Adrenal gland (tissue), 19 donors: ENCODE measurements at places on chromosomes 2 and 18.

DNA sequence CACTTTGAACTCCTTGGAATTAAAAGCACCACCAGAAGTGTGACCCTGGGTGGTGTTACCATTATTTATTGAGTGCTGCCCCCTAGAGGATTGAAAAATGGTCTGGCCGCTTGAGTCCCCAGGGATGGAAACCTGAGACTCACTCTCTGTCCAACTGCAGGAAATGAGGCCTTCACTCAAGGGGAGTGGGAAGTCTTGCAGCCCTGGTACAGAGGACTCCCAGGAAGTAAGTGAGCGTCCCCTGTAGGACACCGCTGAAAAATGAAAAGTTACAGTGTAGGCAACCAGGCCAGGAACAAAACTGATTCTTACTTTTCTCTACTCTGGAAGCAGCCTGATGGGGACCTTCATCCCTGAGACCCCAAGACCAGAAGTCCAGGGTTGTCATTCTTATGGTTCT, 2.2 kb upstream of the NRP2 start:
- peak; percentile 66 for DNase-seq

DNA sequence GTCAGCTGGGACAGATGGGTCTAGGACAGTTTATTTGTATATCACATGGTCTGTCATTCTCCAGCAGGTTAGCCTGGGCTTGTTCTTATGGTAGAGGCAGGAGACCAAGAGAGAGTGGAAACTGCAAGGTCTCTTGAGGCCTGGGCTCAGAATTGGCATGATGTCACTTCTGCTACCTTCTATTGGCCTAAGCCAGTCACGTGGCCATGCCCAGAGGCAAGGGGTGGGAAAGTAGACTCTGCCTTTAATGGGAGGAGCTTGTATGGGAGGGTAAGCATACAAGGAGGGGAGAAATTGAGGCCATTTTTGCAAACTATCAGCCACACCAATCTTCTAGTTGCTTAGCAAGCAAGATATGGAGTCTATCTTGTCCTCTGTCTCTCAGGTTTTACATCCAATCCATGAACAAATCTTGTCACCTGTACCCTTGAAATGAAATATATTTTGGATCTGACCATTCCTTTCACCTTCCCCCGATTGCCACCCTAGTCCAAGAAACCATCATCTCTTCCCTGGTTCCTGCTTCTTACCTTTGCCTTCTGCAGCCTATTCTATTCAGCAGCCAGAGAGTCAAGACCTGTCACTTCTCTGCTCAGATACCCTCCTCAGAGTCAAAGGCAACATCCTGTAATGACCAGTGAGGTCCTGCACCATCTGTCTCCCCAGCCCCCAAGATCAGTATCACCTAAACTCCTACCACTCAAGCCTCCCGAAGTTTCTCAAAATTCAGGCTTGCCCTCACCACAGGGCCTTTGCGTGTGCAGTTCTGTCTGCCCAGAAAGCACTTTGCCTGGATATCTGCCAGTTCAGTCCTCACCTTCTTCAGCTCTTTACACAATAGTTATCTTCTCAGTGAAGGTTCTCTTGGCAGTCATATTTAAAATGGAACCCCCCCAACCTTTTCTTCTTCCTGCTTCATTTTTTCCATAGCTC, 240.0 kb downstream of the LOXHD1 start:
- no peak for DNase-seq

GRCh38 chr2:120984046-120984445, 248.4 kb downstream of the GLI2 start:
- DNase-seq: no peak

DNA sequence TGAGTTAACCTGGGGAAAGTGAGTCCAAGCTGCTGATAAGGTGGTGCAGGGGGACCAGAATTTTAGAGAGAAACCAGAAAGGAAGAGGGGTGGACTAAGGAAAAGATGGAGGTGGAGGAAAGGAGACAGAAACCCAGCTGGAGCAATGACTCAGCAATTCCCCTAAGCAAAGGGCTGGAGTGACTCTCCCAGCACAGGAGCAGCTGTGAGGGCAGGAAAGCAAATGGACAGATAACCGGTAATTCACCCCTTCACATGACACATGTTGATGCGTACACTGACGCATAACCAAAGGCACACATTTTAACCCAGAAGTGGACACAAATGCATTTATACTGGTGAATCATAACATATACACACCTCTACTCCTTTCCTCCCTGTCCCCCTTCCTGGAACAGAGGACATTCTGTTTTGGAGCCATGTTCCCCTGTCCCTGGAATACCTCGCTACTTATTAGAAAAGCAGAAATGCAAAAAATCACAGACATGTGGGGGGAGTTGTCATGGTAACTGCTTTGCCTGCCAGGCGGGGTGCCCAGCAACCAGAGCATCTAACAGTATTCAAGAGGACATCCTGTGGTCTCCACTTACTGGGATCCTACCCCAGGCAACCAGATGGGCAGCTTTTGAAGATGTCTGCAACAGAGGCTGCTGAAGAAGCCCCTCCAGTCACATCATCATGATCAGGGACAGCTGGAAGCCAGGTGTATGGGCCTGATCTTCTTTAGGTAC, 4.7 kb downstream of the CDK5R2 start:
- peak; percentile 83 for DNase-seq

- DNase-seq: no peak
Measured at GRCh38 chr2:241592126-241592845, 33.7 kb downstream of the BOK start.

- DNase-seq: peak; percentile 73
Measured at GRCh38 chr2:47058003-47058931, 96.8 kb downstream of the STPG4 start.
